ENCODE measurements at places on chromosomes 1 and 21.

DNA sequence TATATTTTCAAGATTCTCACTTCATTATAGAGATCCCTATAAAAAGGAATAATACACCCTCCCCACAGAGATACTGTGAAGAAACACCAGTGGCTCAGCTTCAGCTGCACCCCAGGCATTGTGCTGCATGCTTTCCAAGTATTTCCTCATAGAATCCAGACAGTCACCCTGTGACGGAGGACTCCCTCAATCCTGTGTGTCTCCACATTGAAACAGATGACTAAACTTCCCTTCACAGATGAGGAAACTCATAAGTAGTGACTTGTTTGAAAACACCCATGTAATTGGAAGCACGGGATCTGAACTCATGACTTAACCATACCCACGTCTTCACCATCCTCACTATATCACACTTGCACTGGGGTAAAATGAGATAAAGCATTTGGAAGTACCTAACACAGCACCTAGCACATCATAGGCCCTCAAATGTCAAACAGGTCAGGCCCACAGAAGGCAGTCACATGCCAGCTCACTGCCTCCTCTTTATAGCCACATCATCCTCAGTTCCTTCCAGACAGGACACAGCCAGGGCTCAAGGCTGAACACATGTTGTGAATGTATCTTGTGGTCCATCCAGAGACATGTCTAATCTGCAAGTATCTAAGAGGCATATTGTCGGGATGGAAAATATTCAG, 55.2 kb downstream of the GPR161 start:
- no peak for DNase-seq

DNA sequence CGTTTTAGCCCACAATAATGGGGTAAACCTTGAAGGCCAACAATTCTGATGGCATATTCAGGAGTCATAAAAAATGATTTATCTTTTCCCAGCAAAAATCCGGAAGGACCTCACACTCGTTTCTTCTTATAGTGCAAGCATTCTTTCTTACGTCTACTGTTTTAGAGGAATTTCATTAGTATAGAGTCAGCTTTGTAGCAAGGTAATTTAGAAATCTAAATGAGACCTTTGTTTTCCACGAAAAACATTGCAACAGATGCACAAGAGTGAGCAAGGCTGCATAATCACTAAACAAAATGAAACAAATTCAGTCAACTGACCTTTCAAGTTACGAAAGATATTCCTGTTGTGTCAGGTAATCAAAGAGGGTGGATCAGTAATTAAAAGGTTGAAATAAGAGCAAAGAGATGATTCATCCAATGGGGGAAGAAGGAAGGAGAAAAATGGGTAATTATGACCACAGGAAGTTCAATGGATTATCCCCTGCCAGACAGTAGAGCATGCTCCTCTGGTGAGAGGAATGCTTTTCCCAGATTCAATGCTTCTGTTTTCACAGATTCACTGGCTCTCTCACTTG, 560 bp upstream of the CSDE1 start:
- DNase-seq = no peak

DNA sequence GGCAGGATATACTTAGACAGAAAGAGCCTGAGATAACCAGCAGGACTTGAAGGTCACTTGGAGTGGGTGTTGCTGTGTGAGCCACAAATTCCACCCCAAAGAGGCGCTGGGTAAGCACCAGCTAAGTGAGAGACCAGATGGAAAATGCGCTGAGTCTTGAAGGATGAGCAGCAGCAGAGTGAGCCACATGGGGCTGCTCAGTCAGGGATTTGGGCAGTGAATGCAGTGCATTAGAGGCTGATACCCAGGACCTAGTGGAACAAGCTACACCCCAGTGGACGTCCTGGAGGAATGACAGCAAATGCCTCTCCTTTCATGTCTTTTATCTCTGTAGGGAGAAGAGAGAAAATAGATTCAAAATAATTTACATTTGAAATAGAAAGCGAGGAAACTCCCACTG, 11.3 kb downstream of the GRIK1 start:
- DNase-seq = no peak

GRCh38 chr1:230270185-230270558, 156.0 kb downstream of the PGBD5 start:
- DNase-seq = peak; percentile 7

GRCh38 chr1:22845398-22845935, 127.2 kb downstream of the LACTBL1 start:
- DNase-seq = no peak

DNA sequence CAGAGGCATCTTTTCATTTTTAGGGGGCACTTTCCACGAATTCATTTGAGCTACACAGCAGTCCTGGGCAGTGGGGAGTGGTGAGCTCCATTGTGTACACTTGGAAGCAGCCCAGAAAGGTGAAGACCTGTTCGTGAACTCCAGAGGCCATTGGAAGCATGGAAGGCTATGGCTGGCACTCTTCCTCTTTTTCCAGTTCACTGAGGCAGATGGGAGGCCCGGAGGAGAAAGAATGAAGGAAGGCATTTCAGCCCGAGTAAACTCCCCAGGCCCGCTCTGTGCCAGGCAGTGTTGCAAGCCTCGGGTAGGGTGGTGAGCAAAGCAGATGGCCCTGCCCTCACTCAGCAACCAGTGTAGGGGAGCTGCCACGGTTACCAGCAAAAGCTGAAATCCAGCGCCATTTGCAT, 673 bp upstream of the DHCR24 start:
- no peak for DNase-seq

GRCh38 chr21:44006017-44006619, 6.0 kb upstream of the TRAPPC10 start:
- no peak for DNase-seq

DNA sequence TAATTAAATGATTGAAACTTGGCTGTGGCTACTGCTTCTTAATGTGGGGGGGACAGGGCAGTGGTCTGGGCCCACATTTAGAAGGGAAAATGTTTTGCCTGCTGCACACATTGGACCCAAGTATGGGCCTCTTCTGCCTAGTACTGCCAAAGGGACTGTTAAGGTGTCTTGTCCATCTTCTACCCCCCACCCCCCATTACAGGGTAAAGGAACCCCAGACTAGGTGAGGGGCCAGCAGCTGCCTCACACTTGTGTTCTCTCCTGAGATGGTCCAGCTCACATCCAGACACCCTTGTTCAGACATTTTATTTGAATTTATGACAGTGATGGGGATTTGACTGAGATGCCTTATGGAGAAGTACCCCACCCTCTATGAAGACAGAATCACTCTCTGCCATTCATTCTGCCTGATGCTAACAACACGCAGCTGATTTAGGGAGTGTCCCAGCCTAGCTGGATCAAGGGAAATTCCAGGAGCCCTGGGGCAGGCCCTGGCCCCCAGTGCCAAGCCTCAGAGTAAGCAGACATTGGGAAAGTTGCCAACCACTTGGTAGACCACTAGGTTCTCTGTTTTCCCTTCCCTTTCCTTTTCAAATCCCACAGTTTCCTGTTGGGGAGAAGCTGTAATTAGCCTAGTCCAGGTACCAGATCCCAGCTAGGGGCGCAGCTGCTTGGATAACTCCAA, 42.1 kb downstream of the YARS1 start:
- no peak for DNase-seq

All from activated naive CD4-positive, alpha-beta T cell treated with Interleukin-2 at 50 U/mL for 16 hours (primary cell).